AG08395 (cell line): ENCODE measurements at places on chromosomes 2 and 18.

- no peak for DNase-seq
Observed at GRCh38 chr18:11147962-11148679, 1.2 kb downstream of the PIEZO2 start.

DNA sequence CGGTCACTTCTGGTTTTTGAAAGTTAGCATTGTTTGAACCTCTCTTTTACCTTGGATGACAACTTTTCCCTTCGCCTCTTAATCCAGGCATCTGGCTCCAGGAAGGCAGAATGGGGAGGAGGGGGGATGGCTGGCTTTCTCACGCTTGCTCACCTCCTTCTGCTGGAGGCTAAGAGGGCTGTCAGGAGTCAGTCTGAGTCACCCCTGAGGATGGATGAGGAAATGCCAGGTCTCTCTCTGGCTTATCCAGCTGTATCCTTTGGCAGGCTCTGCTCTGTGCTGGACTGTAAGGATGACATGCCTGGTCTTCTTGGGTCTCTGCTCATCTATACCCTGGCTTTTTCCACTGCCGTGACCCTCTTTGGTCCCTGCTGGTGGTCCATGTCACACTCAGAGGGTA is 142.9 kb upstream of the GYPC start:
- DNase-seq, result no peak

DNA sequence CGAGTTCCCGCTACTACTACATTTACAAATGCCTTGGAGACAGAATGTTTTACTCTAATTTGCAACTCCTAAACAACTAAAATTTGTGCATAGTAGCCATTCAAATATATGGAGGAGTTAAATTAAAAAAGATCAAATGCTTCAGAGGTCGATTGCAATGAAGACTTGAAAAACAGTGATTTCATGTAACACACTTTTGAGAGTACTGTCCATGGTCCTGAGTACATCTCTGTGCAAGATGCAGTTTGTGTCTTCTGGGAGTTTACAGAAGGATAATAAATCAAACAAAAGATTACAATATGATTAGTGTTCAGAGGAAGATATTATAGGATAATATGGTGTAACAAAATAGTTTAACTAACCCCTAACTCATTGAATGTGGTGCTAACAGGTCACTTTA is 894.7 kb downstream of the TMEM182 start:
- no peak for DNase-seq

DNA sequence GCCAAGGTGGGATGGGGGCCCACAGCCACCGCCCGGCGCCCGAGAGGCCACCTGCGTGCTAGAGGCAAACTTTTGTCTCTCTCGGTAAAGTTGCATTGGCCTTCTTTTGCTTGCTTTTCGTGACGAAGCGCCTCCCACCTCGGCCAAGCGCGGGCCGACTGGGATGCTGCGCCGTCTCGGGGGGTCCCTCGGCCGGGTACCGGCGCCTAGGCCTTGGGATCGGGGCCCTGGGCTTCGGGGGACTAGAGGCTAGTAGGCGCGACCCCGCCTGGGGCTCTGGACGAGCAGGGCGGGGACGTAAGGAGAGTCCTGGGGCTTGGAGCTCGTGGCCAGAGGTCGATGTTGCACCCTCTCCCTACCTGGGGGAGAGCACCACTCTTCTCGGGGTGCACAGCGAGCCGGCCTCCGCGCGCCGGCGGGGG is 545 bp downstream of the GLI2 start:
- no peak for DNase-seq

DNA sequence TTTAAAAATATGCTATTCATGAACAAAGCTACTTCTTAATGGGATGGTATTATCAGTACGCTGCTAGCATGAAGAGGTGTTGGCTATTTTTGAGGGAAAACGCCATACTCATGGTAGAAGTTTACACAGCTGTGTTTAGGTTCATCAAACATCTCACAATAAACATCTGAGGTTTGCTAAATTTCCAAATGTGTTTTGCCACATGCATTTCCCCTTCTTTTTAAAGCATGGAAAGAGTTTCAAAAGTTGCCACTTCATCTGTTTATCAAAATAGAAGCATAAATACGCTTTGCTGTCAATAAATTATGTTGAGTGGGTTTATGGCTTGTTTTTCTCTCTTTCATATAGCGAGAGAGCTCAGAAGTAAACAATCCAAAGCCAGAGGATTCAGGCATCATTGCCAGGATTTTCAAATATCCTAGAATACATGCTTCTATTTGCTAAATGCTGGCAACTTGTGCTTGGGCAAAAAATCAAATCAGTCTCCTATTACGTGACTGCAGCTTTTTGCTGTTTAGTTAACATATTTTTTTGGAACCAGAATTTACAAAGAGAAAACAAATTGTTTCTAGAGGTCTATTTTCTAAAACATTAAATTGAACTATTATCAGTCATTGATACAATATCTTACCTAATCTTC is 1919.9 kb upstream of the LRRTM1 start:
- no peak for DNase-seq

- no peak for DNase-seq
Observed at GRCh38 chr2:170236680-170237047, 58.7 kb downstream of the MYO3B start.

GRCh38 chr18:75003764-75004690 is 204.9 kb downstream of the PTGR3 start:
- DNase-seq, result no peak

DNA sequence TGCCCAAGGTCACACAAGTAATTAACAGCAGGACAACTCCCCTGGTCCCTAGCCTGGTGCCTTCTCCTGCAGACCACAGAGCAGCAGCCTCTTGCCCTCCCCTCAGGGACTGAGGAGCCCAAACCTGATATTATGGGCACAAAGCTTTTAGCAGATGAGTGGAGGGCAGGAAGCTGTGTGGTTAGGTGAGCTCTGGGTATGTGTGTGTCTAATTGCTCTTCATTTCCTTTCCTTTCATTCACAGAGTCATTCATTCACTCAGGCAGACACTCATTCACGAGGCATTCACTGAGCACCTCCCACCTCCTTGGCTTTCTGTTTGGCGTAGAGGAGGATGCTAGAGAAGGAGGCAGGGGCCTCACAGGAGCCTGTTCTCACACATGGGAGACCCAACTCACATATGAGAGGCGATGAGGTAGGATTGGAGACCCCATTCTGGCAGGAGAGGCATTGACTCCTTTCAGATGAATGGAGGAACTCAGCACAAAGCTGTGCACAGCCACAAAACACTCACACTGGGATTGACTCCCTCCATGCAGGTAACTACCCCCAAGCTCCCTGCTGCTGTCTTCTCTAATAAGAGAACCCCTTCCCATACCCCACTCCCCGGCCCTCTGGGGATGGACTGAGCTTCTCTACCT is 306.8 kb upstream of the SKOR2 start:
- no peak for DNase-seq

GRCh38 chr18:3985020-3985419 is 470.1 kb downstream of the DLGAP1 start:
- no peak for DNase-seq

DNA sequence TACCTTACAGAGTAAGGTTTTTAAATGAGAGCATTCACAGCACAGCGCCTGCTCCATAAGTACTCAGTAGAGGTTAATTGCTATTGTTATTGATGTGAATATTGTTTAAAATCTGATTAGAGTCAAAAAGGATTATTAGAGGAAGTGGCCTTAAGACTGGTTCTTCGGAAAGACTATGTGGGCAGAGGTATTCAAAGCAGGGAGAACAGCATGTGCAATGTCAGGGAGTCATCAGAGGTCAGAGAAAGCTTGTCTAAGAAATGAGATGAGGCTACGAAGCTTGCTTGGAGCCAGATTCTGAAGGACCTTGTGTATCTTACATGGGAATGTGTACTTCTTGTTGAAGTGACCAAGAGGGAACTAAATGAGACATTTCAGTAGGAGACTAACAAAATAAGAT is 49.8 kb downstream of the PMS1 start:
- no peak for DNase-seq

- no peak for DNase-seq
Observed at GRCh38 chr2:88481691-88482336, 29.3 kb upstream of the FOXI3 start.

DNA sequence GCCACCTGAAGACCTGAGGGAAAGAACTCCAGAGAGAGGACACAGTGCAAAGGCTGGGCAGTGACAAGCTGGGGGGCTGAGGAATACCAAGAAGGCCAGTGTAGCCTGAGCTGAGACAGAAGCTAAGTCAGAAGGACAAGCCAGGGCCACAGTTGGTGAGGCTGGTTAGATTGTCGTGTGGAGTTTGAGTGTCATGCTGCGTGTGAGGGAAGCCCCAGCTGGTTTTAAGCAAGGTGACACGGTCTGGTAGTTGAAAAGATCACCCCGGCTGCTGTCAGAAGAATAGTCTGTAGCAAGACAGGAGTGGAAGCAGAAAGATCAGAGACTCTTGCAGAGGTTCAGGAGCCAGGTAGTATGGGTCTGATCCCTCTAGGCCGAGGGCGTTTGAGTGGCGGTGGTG is 50.6 kb upstream of the RMDN2 start:
- DNase-seq, result no peak

DNA sequence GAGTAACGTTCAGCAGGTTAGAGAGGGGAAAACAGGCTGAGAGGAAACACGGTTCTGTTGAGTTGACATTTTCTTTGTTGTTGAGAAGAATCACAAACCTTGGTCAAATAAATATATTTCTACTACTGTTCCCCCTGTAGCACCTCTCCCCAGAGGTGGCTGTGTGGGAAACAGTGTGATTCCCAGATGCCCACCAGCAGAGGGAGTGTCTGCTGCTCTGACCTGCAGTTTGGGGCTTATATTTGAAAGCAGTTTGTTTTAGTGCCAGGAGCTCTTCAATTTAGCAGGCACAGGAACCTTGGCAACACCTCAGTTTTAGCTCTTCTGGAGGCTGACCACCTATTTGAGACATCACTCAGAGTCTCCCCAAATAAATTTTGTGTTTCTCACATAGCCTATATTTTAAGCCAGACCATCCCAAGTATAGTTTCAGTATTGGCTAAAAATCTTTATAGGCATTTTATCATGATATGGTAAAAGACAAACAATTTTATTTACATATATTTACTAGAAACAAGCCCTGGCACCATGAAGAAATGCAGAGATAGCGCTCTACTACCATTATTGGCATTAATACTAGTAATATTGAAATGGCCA is 75.7 kb downstream of the PIK3C3 start:
- DNase-seq, result peak; percentile 47

- DNase-seq, result peak; percentile 63
Observed at GRCh38 chr2:237459741-237460174, 27.3 kb upstream of the MLPH start.

DNA sequence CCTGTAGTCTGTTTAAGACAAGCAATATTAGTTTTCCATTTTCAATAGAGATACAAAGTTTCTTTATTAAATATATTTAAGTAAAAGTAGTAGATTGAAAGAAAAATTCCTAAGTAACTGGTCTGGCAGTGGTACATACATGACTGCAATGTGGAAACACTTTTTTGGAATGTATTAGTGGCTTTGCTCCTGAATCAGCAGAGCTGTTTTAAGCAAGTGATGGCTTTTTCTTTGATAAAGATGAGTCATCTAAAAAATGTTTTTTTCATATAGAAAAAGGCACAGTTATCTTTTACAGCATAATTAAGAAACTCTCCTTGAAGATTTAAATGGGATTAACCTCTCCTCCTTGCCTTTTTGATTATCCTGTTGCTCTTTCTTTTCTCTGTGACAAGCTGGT is 34.9 kb downstream of the KDM3A start:
- DNase-seq, result peak; percentile 49

DNA sequence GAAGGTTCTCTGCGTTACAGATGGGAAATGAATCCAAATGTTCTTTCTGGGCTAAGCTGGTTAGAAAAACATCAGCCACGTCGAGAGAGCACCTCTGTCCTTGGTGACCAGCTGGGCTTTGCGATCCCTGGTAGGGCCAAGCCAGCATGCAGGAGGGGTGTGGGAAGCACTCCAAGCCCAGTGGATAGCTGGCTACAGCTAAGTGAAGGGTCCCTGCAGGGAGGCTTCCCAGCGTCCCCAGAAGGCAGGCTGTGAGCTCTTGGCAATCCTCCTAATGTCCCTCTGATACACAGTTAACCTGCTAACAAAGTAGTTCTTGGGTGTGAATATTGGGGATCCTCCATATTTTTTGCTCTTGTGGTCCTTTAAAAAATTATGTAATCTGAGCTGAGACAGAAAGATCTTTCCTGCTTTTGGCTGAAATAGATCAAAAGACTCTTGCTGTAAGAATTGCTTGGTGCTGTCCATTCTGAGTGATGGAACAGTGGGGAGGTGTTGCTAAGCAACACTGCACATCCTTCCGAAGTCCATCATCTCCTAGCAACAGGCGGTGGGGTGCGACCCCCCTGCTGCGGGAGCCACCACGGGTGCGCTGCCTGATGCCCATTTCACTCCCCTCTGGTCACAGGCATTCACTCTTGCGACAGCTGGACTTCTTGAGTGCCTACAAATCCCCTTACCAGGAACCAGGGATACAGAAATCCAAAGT is 88.5 kb upstream of the UXS1 start:
- no peak for DNase-seq

DNA sequence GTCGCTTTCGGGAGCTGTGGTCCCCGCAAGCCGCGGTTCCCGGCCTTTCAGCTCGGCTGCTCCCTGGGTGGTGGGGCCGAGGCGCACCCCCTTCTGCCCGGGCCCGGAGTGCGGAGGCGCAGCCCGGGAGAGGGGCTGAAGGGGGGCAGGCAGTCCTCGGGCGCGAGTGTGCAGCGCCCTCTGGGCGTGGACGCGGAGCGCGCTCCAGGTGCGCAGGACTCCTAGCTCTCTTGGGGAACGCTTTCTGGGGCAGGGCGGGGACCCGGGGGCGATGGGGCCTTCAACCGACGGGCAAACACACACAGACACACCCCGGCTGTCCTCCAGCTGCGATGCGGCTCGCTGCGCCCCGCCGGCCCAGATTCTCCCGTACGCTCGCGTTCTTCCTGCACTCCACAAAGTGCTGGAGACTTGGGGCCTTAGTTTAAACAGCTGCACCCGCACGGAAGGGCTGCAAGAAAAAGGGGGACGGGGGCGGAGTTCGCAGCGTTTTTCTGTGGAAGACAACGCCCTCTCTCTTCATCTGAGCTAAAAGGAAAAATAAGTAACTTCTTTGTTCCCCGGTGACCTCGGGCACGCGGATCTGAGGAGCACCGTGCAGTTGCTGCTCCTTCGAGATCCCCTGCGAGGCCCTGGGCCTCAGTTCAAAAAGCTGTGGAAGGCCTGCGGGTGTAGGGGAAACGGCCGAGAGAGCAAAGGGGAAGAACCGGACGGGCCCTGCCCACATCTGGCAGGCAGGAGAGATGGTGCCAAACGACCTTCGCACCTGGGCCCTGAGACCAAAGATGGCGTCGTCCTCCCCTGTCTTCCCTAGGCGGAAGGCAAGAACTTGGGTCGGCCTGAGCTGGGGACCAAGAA is 593 bp upstream of the SDC1 start:
- DNase-seq, result peak; percentile 29

GRCh38 chr2:127675331-127676261 is at the start of gene LIMS2:
LIMS2 (minus strand) TSS chr2:127675530; CDS start chr2:127675024, 506 bp downstream.
- peak; percentile 76 for DNase-seq

GRCh38 chr2:158619496-158619895 is 162.7 kb downstream of the PKP4 start:
- no peak for DNase-seq

GRCh38 chr2:196234672-196235071 is 63.3 kb upstream of the STK17B start:
- peak; percentile 61 for DNase-seq

GRCh38 chr18:34521040-34521439 is 189.1 kb upstream of the DTNA start:
- DNase-seq, result no peak
